ENCODE measurements at places on chromosomes 6 and 20.

DNA sequence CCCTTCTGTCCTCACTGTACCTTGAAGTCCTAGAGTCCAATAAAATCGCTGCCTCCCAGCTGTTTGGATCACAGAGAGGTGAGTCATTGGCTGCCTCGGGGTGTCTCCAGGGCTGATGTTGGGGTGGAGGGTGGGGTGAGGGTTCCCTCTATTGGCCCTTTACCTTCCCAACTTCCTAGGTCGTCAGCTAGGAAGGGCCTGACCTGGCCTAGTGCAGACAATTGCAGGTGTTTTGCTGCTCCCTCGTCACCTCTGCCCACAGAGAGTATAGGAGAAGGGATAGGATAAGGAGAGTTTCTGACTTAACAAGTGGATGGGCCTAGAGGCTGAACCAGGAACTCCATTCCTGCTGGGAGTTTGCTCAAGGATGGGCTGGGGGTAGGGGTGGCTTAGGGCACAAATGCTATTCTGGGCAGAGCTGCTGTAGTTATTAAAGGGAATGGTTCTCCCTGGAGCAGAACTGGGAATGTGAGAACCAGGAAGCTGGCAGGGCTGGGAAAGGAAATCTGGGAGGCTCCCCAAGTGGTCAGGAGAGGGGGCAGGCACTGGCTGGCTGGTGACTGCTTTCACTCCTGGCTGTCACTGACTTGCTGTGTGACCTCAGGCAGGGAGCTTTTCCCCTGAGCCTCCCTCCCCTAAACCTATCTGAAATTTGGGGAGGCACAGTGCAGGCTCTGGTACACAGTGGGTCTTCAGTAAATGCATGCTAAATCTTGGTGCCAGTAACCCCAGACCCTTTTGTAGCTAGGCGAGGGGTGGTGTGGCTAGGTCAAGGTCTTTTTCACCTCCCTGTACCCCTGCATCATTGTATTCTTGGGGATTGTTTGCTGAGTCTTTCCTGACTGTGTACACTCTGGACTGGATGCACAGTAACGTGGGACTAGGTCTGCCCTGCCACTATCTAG, 1.5 kb downstream of the TP53INP2 start:
- DNase-seq: no peak

- DNase-seq: no peak
These were observed 109.5 kb upstream of the CLDN20 start for GRCh38 chr6:155154158-155154830.

GRCh38 chr6:40419377-40419776, 167.8 kb downstream of the LRFN2 start:
- no peak for DNase-seq

GRCh38 chr20:40710603-40711002, 21.6 kb upstream of the MAFB start:
- DNase-seq: no peak

DNA sequence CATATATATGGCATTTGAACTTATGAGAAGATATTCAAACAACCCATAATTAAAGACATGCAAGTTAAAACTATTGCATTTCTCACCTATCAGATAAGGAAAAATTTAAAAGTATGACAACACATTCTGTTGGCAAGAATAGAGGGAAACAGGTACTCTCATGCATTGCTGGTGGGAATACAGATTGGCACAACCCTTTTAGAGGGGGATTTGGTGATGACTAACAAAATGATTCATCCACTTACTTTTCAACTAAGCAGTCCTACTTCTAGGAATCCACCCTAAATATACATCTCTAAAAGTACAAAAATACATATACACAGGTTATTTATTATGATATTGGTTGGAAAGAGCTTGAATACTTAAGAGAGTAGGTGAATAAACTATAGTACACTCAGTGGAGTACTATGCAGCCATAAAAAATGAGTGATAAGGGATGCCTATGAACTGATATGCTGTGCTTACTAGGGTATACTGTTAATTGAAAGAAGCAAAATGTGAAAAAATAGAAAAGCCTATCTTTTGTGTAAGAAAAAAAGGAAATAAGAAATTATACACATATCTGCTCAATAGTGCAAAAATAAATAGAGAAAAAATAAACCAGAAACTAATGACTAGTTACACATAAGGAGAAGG, 42.2 kb downstream of the ADAT2 start:
- no peak for DNase-seq

GRCh38 chr6:33781131-33781975, 7.6 kb downstream of the LEMD2 start:
- no peak for DNase-seq

GRCh38 chr6:164845773-164846172, 463.6 kb downstream of the C6orf118 start:
- DNase-seq: no peak

DNA sequence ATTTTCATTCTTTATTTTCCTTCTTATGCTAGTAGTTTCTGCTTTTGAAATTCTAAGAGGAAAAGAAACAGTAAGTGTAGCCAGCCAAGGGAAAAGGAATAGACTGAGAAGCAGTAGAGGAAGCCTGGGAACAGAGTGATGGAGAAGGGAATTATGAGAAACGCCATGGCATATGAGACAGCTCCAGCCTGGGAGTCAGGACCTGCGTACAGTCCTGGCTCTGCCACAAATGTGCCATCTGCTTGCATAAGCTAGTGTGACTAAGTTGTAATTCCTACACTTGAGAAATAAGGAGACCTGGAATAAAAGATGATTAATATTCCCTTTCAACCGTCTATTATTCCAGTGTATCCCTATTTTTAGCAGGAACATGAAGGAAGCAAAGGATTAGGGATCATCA, 47.5 kb downstream of the OSTM1 start:
- DNase-seq: no peak

DNA sequence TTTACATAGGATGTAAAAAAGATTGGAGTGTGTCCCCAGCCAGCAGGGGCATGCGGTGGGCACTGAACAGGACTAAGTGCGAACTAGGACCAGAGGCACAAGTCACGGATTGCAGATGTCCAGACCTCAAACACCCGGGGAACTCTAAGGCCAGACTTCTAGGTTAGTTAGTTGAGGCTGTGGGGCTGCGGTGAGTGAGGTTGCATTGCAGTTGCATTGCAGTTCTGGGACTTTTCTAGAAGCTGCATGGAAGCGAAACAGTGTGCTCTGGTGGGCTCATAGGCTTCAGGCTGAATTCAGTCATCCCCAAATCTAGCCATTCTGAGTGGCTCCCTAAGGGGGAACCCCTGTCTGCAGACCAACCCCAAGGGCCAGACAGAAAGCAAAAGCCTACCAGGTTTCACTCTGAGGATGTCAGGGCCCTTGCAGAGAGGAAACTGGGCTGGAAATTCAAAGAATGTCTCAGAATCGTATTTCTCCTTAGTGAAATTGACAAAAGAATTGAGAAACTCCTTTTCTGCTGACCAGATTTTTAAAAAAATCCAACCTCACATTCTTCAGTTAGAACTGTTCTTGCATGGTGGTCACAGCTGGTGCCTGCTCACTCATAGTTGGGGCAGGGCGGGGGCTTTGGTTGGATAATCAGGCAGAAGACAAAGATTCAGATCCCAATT, 182.8 kb downstream of the ZDHHC14 start:
- no peak for DNase-seq

DNA sequence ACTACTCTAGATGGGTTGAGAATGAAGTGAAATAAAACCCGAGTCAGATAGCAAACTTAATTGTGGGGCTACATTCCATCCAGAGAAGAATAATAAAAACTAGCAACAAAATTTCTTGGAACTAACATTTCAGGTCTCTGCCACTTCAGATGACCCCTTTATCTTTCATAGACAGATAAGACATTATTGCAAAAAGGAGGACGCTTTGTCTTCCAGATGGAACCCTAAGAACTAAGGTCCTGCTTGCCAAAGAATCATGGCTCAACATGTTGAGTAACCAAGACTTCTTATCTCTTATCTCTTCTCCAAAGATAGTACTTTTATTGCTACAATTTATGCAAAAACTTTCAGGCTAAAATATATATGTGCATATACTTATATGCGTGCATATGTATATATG, 221.1 kb upstream of the PREP start:
- no peak for DNase-seq

DNA sequence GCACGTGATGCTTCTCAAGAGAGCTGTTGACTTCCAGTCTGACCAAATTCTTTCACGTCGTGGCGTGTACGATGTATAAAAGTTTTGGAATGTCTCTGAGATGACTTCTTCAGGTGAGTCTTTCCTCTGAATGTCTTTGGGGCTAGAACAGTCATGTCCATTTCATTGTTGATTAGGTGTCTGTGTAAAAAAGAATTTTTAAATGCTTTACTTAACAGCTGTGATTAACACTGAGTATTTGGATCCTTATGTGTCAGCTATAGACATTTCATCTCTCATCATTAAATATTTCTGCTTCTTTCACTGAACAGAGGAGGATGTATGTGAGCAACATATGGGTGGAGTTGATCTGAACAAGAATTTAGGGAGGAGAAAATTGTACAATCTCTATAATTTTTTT, 29.3 kb upstream of the KIF13A start:
- no peak for DNase-seq

DNA sequence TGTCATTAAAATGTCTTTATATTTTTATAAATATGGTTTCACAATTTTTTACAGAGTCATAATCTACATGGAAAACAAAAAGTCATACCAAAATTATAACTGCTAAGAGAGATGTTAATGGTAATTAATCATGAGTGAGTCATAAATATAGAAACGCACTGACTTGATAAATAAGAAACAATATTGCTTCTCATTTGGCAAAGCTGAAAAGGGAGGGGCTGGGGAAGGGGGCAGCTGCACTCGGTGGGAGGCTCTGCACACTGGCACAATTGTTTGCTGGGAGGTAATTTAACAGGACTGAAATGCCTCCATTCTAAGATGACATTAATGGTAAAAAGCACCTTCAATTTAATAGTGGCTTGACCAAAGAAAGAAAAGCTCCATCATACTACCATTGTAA, 133.3 kb upstream of the AGPAT4 start:
- DNase-seq: no peak

- DNase-seq: no peak
These were observed 193.8 kb downstream of the PACRG start for GRCh38 chr6:162921510-162922040.

DNA sequence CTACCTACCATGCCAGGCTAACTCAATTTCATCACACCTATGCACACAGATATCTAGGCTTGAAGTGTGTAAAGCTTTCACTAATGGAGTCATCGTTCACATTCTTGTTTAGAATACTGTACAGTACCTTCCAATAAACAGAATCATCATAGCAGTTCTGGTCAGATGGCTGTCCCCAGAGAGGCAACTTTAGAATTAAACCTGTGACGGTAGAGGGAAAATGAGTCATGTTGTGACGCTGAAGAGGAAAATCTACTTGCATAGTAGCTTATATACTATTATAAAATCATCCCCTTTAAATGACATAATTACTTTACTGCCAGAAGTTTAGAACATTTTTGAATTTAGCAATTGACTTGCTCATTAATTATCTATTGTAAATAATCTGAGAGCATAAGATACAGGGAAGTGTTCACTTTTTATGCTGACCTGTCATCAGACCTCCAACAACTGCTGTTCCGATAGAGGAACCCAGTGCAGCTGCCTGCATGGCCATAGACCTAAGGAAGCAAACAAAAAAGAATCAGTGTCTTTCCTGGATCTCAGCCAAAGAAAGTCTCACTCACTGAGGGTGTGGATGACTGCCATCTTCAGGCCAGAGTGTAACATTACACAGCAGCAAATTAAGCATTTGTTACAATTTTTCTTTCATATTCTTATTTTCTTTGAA, 29.8 kb downstream of the RHAG start:
- DNase-seq: no peak

DNA sequence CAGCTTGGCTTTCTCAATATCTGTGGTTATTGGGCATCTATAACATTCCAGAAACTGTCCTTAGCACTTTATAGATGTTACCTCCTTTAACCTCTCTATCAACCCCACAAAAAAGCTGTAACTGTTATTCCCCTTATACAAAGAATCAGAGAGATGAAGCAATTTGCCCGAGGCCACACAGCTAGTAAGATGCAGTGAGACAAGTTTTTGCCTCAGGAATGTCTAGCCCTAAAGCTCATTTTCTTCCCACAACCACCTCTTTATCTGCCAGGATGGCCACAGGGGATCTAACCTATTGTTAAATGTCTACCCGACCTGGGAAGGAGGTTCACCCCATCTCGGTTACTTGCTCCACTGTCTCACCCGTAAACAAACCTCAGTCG, 31.9 kb upstream of the TCP11 start:
- no peak for DNase-seq

- no peak for DNase-seq
These were observed 194.4 kb upstream of the CST7 start for GRCh38 chr20:24754691-24755090.

GRCh38 chr20:44527716-44528199, 5.9 kb upstream of the SERINC3 start:
- DNase-seq: no peak

- no peak for DNase-seq
These were observed at the start of gene LAMA5 for GRCh38 chr20:62367136-62367632. LAMA5 (minus strand) TSS chr20:62367312; CDS start chr20:62367245, 67 bp downstream.

GRCh38 chr6:166645896-166646295, 18.8 kb upstream of the RPS6KA2 start:
- DNase-seq: no peak

DNA sequence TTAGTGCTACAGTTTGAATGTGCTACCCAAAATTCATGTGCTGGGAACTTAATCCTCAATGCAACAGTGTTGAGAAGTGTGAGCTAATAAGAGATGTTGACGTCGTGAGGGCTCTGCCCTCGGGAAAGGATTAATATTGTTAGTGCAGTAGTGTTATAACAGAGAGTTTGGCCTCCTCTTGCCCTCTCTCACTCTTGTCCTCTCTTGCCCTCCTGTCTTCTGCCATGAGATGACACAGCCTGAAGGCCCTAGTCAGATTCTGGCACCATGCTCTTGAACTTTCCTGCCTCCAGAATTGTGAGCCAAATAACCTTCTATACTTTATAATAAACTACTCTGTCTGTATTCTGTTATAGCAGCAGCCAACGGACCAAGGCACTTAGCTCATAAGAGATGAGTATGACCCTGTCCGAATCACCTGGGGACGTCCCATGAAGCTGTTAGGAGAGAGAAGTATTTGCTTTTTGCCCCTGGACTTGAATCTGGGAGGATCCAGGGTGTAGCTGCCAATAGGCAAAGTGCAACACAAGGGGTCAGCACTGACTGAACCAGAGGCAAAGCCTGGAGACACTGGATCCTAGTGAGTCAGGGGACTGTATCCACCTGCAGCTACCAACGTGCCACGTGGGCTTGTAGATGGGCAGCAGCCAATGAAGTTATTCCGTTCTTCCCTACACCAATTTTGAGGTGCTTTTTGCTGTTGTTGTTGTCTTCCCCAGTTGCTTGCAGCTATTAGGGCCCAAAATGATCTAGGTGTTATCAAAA, 233.7 kb downstream of the THBS2 start:
- no peak for DNase-seq
